Stimulated activated CD8-positive, alpha-beta memory T cell treated with anti-CD3 and anti-CD28 coated beads, Interleukin-12 subunit alpha, Interleukin-12 subunit beta, amount 100 ng/mL, for 1 hour (primary cell): ENCODE measurements at places on chromosomes 11 and 22.

- no peak for DNase-seq
These were observed 798 bp upstream of the OOSP3 start for GRCh38 chr11:59877784-59878183.

GRCh38 chr11:11142430-11142829 is 210.6 kb downstream of the CSNK2A3 start:
- no peak for DNase-seq

DNA sequence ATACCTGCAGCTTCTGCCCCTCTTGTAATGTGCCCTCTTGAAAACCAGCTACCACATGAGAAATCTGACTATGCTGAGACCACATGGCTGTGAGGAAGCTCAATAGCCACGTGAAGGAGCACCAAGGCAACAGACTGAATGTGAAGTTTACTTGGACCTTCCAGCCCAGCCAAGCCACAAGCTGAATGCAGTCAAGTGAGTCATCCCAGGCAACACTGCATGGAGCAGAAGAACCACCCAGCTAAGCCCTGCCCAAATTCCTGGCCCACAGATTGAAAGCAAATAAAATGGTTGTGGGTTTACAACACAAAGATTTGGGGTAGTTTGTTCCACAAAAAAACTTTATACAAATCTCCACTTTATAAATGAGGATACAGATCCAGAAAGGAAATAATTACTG is 114.5 kb downstream of the TIMP3 start:
- DNase-seq, result no peak

- DNase-seq, result no peak
These were observed 55.9 kb downstream of the ENDOD1 start for GRCh38 chr11:95145430-95146060.

GRCh38 chr22:47354668-47355387 is 592.4 kb downstream of the TBC1D22A start:
- DNase-seq, result no peak

DNA sequence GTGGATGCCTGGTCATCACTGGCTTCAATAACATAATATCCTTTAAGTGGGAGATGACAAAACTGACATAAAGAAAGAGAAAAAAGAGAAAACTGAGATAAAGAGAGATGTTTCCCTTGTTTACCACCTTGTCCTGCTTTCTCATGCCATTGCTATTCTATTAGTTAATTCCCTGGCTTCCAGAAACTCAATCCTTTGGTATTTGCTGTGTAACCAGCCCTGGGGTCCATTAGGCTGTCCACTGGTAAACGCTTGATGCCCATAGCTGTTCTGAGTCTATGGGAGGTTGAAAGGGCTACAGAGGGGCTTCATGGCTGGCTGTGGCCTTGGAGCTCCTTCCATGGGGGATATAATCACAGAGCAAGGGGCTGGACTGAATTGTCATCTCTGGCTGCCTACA is 243.4 kb upstream of the PLET1 start:
- DNase-seq, result no peak

GRCh38 chr11:78281511-78281910 is 92.8 kb downstream of the USP35 start:
- no peak for DNase-seq

- DNase-seq, result no peak
These were observed 25.0 kb downstream of the SNX19 start for GRCh38 chr11:130891326-130891725.

- no peak for DNase-seq
These were observed 12.6 kb upstream of the GDPD5 start for GRCh38 chr11:75538150-75538942.

GRCh38 chr11:103898577-103899336 is 137.7 kb upstream of the DDI1 start:
- DNase-seq, result no peak

DNA sequence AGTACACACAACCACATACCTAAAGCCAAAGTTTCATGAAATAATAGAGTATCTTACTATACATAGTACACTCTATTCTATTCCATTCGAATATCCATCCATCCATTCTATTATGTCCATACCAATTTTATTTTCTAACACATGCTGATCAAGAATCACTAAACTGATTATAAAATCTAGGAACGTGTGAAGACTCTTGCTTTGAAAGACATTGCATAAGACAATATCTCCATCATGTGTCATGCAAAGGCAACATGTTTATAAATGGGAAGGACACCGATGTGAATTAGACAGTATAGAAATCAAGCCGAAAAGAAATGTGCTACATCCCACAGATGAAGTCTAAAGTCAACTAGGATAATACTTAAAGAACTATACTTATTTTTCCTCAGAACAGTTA is 1561.5 kb upstream of the TENM4 start:
- DNase-seq, result no peak

- DNase-seq, result no peak
These were observed 35.0 kb upstream of the CACNG2 start for GRCh38 chr22:36738416-36739020.

- DNase-seq, result no peak
These were observed 24.3 kb downstream of the SAAL1 start for GRCh38 chr11:18081551-18081950.

GRCh38 chr11:117458275-117459122 is 130.8 kb downstream of the CEP164 start:
- DNase-seq, result no peak

- no peak for DNase-seq
These were observed 84.3 kb upstream of the SHISAL1 start for GRCh38 chr22:44396727-44397722.

- no peak for DNase-seq
These were observed 24.1 kb upstream of the RASL10A start for GRCh38 chr22:29339381-29340235.

DNA sequence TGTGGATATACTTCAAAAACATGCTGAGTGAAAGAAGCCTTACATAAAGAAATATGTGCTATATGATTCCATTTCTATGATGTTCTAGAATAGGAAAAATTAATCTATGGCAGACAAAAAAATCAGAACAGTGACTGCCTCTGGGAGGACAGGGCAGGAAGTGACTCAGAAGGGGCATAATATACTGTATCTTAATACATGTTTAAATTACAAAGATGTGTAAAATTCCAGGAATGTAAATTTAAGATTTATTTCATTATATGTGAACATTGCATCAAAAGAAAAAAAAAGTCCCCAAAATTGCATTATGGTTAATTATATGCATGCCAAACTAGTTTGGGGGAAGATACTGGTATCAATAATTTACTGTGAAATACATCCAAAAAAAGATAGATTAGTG is 32.2 kb downstream of the SBF2 start:
- no peak for DNase-seq

- no peak for DNase-seq
These were observed 23.5 kb downstream of the CHST1 start for GRCh38 chr11:45641961-45642360.

DNA sequence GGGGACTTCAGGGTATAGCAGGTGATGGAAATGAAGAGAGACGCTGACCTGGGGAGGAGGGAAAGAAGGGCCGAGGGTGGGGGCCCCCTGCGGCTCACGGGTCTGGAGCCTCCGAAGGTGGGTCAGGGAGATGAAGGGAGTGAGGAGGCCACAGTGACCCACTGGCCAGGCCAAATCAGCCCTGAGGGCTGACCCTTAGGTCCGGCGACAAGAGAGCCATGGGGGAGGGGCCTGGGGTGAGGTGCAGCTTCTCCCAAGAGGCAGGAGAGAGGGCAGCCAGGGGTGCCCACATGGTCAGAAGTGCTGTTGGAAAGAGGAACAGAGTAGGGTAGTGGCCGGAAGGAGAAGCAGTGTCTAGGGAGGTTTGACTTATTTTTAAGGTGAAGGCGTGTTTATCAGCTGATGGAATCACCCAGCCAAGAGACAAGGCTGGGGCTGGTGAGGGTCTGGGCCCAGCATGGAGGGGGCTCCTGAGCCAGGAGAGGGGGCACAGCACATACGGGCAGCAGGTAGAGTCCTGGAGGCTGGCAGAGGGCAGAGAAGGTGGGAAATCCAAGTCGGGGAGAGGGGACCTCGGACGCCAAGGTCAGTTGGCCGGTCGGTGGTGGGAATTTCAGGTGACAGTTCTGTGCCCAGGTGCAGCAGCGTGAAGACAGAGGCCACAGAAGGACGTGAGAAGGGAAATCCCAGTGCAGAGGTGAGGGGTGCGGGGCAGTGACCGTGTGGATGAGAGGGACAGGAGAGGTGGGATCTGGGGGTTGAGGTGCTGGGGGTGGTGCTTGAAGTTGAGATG is 49.0 kb downstream of the LINC01488 start:
- no peak for DNase-seq

DNA sequence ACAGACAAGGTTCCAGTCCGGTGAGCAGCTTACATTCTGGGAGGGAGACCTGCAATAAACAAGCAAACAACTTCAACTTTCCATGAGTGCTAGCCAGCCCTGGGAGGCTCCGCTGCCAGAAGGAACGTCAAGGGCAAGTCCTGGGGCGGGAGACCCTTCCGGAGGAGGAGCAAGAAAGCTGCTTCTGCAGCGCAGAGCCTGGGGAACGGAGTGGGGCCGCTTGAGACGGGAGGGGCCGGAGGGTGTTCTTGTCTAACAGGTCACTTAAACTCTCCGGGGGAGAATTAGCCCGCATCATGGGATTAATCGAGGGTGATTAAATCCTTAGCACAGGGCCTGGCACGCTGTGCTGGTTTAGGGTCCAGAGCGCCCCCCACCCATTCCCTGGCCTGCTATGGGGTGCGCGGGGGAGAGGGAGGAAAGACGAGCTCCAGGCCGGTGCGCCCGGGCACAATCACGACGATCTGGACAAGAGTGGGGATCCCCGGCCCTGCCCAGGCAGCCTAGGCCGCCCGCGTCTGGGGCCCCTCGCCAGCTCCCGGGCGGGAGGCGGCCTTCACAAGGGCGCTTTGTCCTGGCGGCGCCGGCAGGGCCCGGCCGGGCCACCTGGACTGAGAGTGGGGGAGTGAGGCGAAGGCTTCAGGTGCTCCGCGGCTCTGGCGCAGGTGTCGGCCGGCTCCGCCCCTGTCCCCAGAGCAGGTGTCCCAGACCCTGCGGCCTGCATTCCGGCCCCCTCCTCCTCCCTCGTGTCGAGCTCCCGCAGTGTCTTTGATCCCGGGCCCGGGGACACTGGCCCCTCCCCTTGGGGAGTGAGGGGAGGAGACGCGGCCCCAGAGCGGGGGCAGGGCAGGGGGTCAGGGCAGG is 663 bp upstream of the LARGE2 start:
- no peak for DNase-seq

DNA sequence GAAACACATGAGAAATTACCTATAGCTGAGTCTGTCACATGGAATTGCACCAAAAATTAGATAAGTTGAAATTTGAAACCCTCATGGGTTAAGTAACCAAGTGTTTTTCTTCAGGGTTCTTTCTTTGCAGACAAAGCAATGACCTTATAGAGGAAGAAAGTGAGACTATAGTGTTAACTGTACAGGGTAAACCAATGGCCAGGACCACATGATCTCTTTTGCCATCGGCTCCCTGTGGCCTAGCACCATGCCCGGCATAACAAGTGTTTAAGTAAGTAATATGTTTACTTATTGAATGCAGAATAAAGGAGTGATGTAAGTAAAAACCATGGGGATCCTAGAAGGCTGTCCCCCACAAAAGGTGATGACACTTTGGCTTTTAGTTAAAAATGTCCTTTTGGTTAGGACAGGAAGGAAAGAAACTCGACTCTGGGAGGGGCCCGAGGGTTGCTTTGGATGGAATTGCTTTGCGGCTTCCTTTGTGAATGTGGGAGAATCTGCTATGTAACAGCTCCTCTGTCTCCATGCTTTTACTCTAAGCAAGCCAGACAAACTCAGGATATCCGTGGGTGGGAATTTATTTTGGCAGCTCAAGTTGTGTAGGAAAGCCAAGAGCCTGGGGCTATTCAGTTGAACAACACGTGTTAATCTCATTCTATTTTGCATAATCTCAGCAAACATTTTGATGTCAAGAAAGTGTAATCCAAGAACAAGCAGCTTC is 454.7 kb downstream of the INSC start:
- DNase-seq, result no peak

DNA sequence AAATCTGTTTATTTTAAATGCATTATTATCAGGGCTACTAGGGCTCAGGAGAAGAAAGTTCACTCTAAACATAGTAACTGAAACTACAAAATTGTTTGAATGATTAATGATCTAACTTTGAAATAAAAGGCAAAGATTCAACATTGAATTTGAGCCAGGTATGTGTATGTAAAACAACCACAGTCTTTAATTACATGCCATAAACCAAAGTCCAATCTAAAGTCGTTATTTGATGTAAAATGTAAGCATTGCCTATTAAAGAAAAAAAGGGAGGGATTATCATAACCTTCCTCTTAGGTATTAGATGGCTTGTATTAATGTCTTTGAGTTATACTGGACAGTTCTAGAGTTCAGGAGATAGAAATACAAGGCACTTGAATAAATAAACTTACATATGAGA is 25.2 kb upstream of the PANX1 start:
- no peak for DNase-seq

- DNase-seq, result no peak
These were observed 31.7 kb downstream of the PAX6 start for GRCh38 chr11:31779374-31779791.

DNA sequence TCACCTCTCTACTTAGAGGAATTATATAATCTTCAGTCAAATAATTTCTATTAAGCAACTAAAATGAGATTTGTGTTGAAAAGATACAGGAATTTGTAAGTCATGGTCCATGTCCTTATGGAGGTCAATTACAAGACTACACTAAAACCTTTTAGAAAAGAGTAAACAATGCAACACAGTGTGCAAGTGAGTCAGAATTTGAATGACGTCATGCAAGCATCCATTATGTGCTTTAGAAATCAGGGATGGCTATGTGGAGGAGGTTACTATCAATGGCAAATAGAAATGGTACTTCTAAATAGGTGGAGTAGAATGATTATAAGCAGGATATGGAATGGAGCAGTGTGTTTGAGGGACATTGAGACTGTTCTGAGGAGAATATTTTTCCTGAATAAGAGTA is 16.6 kb downstream of the OR10D3 start:
- DNase-seq, result no peak

DNA sequence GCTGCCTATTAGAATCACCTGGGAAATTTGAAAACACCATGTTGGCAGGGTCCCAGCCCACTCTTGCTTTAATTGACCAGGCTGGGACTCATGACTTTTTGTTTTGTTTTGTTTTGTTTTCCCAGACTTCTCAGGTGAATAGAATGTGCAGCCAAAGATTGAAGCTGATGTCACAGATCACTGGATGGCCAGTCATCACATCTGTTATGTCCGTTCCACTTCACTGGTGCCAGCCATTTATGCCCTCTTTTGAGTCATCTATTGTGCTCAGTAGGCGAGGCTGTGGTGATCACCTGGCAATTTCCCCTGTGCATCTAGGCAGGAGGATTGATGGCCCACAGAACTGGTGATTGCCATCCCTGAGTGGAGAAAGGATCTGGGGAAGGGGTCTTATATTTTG is 297.3 kb downstream of the INSC start:
- no peak for DNase-seq

- DNase-seq, result no peak
These were observed 13.2 kb downstream of the PICK1 start for GRCh38 chr22:38070250-38070921.

DNA sequence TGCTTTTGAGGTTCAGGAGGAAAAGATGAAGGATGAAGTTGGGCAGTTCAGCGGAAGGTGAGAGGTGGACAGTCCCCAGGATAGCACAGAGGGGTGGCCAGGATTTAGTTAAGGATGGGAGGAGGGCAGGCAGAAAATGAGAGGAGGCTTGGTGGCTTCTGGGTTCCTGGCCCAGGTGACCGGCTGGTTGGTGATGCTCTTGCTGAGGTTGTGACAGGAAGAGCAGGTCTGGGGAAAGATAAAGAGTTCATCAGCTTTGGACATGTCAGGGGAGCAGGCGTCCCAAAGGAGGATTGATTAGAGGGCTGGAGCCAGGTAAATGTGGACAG is 27.6 kb upstream of the P2RY2 start:
- DNase-seq, result no peak

- DNase-seq, result no peak
These were observed 29.6 kb downstream of the PAK1 start for GRCh38 chr11:77444261-77444660.

GRCh38 chr11:117259417-117259816 is 26.9 kb downstream of the RNF214 start:
- DNase-seq, result no peak
